ENCODE measurements at places on chromosomes 7 and 10.

GRCh38 chr10:106534441-106534840 lies 630.1 kb downstream of the SORCS1 start:
- no peak for DNase-seq

- DNase-seq, result no peak
These were observed 3.4 kb downstream of the TCF7L2 start for GRCh38 chr10:112953174-112954159.

DNA sequence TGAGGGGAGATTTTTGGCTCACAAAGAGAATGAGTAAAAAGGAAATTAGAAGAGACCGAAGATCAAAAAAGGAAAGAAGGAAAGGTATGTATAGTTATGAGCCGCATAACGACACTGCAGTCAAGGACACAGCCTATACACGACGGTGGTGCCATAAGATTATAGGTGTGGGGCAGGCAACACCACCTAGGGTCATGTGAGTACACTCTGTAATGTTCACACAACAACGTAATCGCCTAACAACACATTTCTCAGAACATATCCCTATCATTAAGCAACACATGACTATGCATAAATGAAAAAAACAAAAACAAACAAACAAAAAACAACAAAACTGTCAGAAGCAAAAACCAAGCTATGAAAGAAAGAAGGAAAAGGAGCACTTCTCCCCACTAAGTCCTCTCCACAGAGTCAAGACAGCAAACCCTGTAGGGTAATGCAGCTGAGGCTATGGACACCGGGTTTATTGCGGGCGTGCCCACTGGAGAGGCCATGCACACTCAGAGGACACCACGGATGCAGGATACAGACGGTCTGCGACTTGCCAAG lies 45.1 kb downstream of the PIP4K2A start:
- DNase-seq, result no peak

- DNase-seq, result no peak
These were observed 24.6 kb upstream of the BMPER start for GRCh38 chr7:33880787-33881186.

GRCh38 chr7:158876984-158877383 lies 20.6 kb downstream of the DYNC2I1 start:
- DNase-seq, result no peak

- no peak for DNase-seq
These were observed 182.3 kb upstream of the ADCY1 start for GRCh38 chr7:45391618-45392451.

- DNase-seq, result no peak
These were observed 218.2 kb upstream of the PRSS58 start for GRCh38 chr7:142476077-142476476.

GRCh38 chr10:133388236-133388972 lies 5.6 kb upstream of the MTG1 start:
- no peak for DNase-seq

- no peak for DNase-seq
These were observed 145.1 kb downstream of the KCNMA1 start for GRCh38 chr10:77492368-77492994.

DNA sequence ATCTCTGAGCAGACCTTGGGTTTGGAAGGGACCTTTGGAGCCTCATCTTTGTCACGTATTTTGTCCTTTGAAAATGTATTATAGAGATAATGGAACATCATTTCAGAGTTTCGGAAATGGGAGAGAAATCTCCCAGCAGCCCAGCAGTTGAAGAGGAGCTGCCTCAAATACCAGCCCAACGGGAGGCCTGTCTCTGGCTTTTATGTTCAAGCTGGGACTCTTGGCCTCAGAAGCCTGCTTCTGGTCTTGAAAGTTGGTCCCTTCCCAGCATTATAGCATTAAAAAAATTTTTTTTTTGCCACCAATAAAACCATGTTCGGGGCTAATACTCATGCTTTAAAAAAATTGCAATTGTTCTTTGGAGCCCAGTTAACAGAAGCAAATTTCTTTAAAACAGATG lies 73.4 kb upstream of the CTBP2 start:
- DNase-seq, result no peak

DNA sequence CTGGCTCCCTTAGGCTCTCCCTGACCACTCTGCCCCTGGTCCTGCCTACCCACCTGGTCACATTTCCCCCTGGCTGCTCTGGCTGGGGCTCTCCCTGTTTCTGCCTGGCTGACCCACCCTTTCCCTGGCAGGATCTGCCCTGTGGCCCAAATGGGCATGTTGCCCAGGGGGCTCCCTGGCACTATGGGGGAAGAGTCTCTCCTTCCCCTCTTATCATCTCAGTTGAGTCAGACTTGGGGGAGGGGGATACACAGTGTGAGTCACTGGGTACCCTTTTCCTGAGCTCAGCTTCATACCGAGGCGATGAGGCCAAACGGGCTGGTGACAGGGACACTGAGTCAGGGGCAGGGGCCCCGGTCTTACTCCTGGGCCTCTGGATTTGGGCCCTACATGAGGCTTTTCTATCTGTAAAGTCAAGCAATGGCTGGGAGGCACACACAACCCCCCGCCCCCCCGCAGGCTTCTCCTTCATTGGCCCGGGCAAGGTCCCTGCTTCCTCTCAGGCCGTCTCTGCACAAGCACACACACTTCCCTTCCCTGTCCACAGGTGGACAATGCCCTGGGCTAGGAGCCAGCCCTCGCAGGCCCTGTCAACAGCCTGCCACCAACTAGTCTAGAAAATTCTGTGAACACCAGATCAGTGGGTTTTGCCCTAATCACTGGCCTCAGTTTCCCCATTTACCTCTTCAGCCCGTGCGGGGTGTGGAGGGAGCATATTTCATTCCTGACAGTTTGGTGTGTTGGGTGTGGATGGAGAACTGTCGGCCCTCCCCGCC lies 627 bp upstream of the FLNC start:
- DNase-seq, result no peak

DNA sequence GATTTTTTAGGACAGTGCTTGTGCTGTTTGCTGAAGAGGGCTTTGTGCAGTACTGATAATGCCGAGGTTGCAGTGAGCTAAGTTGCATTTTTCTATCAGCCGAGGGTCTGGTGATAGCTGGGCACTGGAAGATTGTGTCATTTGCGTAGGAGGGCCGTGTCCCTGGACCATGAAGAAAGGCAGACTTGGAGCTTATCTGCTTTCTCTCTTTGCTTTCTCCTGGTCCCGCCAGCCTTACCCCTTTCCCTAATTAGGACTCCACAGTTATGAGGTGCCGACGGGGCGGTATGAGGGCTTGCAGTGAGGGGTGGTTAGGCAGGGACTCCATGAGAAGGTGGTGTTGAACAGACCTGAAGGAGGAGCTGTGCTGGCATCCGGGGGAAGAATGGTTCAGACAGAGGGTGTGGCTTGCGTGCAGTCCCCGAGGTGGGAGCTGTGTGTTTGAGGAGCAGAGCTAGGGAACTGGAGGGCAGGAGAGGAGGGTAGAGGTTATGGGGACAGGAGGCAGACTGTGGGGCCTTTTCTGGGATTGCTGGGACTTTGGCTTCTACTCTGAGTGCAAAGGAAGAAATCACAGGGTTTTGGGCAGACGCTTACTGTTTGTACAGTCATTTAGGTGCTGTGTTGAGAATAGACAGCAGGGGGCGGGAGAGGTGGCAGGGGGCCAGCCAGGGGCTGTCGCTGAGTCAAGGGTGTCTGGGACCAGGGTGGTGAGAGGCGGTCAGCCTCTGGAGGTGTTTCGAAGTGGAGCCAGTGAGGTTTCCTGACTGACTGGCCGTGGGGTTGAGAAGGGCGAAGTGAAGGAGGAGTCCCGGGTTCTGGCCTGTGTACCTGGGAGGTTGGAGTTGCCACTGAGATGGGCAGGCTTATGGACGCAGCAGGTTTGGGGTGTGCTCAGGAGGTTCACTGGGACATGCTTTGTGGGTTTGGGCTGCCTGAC lies 43.4 kb downstream of the PRF1 start:
- DNase-seq, result peak; percentile 52

DNA sequence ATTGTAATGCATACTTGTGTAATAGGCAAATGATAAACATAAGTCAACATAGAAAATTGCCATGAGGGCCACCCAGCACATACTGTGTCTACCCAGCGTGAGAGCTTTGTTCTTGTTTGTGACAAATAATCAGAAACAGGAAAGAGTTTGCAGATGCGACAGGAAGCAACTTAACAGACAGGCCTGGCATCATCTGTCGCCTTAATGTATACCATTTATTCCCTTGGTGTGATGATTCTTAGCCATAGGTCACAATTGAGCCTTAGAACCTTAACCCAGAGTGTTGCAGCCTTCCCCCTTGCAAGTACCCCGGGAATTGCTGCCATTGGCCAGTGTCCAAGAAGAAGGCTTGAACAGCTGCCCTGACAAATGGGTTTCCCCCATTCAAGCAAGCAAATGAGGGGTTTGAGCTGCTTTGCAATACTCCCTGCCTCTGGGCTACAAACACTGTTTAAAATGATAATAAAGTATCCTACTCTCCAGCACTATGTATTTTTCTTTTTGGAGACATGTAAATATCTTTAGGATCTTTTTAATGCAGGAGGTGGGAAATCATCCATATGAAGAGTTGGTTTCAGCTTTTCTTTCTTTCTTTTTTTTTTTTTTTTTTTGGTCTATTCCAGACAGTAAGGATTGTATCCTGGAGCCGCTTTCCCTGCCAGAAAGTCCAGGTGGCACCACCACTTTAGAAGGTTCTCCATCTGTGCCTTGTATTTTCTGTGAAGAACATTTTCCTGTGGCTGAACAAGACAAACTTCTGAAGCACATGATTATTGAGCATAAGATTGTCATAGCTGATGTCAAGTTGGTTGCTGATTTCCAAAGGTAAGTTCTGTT lies 80.0 kb downstream of the ZNF277 start:
- peak; percentile 53 for DNase-seq

- DNase-seq, result no peak
These were observed 7.3 kb upstream of the MAFK start for GRCh38 chr7:1523208-1523607.

GRCh38 chr7:107528461-107528860 lies 35.3 kb downstream of the COG5 start:
- DNase-seq, result no peak

DNA sequence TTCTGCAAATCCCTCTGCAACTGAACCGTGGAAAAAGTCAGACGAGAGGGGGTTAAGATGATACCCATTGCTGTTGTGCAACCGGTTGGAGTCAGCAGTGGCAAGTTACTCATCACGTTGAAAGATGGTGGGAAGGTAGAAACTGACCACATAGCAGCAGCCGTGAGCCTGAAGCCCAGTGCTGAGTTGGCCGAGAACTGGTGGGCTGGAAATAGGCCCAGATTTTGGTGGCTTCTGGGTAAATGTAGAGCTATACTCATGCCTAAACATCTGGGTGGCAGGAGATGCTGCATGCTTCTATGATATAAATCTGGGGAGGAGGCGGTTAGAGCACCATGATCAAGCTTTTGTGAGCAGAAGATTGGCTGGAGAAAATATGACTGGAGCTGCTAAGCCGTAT lies 78.6 kb downstream of the ARL5B start:
- no peak for DNase-seq

GRCh38 chr10:1267568-1267967 lies 211.4 kb downstream of the WDR37 start:
- DNase-seq, result no peak

DNA sequence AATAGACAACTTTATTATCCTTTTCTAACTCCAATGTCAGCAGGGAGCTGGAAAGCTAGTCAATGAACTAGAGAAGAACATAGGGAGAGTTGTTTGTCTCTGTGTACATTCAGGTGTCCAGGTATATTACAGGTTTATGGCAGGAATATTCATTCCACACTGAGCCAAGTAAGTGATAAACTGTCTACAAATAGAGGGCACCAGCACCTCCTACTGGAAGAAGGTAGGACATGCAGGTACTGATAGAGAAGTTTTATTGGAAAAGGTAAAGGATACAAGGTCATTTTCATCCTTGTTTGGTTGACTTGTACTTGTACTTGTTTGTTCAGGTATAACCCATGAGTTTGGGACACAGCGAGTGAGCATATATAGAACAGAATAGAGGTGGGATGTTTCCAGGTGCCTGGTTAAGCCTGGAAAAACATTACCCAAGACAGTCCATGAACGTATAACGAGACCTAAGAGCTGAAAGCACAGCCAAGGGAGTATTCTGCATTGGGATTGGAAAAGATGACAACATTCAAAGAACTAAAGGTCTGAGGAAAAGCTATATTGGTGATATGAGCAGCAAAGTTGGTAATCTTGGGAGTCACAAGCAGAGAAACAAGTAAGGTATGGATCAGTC lies 61.4 kb upstream of the PPP1R3C start:
- no peak for DNase-seq

GRCh38 chr7:139358541-139359365 lies 941 bp upstream of the LUC7L2 start:
- peak; percentile 57 for DNase-seq

GRCh38 chr7:55912748-55913158 lies 25.5 kb downstream of the ZNF713 start:
- DNase-seq, result no peak

DNA sequence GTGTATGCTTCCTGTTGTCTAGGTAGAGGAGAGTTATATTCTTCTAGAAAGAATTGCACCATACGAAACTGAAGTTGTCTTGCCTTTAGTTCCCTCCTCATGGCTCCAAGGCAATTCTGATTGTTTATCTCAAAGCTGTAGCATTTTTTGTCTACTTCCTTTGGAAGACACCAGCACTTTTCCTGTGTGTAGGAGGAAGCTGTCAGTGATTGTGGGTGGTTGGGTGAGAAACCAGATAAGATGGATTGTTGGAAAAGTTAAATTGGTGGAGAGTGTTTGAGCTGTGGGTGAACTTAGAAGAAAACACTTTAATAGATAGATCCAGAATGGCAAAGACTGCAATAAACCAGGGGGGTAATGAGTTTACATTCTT lies 12.1 kb upstream of the CSTF2T start:
- DNase-seq, result no peak

DNA sequence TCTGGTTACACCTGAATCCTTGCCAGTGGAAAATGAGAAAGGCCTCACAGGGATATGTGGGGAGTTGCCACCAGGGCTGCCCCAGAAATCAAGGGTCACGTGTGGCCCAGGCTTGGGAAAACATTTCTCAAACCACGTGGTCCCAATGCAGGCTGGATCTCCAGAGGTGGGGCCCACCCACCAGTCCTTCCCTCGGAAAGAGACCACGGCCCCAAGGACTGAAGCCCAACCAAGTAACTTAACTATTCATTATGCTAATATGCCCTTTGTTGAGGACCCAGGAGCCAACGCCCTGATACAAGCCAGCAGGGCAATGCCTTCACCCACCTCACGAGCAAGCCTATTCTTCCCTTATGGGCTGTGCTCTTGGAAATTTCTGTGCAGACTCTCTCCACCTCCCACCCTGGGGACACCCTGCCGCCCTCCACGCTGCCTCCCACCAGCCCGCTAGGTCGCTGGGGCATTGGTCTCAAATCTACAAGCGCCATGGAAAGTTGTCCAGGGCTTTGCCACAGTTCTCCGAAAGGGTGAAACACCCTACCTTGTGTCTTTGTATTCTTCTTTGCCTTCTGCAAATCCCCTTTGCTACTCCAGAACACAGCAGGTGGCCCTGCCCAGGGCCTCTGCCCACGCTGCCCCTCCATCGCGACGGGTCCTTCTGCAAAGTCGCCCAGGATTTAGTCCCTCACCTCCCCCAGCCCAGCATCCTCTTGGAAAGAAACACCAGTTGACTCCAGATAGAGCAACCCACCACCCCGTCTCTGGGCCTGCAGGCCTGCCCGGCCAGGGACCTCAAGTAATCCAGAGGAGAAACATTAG lies 8.8 kb downstream of the TNS3 start:
- no peak for DNase-seq

Measured in D341Med (cell line).